Brain microvascular endothelial cell (primary cell): ENCODE measurements at places on chromosomes 11 and 22.
A peak's percentile ranks its signal among the peaks of the same experiment; 100 is the strongest.

GRCh38 chr11:87942786-87943185, 232.5 kb downstream of the RAB38 start:
- no peak for DNase-seq

- no peak for DNase-seq
Observed at GRCh38 chr11:83092488-83093384, 21.0 kb upstream of the RAB30 start.

GRCh38 chr11:9285850-9286587, 20.9 kb upstream of the DENND5A start:
- no peak for DNase-seq

DNA sequence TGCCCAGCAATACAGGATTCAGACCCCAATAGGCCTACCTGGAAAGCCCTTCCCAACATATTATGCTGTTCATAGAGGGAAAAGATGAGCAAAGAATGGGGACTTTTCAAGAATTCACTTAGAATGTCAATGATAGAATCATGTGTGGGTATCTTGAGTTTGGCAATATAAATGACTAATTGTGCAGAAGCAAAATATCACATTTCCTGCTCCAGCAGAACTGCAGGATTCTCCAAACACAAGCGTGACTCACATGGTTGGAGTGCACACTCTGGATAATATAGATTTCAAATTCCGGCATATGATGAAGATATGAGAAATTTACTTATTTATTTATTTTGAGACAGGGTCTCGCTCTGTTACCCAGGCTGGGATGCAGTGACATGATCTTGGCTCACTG, 12.5 kb upstream of the APOL5 start:
- DNase-seq, result peak; percentile 85

GRCh38 chr11:73152086-73152853, 10.2 kb upstream of the FCHSD2 start:
- DNase-seq, result no peak

- no peak for DNase-seq
Observed at GRCh38 chr11:73270855-73271477, 1.2 kb upstream of the P2RY6 start.

GRCh38 chr11:61968758-61969390, 1.4 kb upstream of the FTH1 start:
- DNase-seq, result no peak

DNA sequence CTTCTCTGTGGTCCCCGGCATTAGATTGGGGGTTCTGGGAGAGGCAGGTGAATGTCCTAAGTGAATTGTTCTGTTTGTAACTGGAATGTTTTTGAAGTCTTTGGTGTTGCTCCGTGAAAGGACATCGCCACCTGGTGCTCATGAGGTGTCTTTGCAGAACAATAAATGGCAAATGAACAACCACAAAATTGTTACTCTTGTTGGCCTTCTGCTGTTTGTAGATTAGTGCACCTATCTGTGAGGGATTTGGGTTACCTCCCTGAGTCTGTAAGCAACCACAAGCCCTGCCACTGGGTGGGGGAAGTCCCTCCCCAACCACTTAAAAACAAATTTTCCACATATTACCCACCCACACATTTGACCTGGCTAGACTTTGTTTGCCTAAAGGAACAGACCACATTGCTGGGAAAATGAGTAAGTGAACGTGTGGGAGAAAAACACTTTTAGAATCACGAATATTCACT, 4.7 kb downstream of the MPEG1 start:
- peak; percentile 83 for DNase-seq

DNA sequence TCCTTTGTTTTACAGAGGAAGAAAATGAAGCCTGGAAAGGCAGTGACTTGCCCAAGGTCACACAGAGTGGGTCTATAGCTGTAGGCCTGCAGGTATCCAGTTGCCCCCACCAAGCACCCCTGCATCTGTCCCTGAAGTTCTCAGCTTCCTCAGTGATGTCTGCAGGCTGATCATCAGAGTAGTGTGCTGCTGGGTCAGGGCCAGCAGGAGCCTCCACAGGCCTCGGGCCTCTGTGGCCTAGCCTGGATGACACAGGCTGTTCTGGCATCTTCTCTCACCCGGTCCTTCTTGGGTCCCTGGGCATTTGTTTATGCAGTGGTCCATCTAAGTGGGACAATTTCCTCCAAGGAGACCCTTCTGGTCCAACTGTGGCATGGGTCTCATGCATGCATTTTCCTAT, 74.8 kb upstream of the E2F8 start:
- DNase-seq, result no peak

DNA sequence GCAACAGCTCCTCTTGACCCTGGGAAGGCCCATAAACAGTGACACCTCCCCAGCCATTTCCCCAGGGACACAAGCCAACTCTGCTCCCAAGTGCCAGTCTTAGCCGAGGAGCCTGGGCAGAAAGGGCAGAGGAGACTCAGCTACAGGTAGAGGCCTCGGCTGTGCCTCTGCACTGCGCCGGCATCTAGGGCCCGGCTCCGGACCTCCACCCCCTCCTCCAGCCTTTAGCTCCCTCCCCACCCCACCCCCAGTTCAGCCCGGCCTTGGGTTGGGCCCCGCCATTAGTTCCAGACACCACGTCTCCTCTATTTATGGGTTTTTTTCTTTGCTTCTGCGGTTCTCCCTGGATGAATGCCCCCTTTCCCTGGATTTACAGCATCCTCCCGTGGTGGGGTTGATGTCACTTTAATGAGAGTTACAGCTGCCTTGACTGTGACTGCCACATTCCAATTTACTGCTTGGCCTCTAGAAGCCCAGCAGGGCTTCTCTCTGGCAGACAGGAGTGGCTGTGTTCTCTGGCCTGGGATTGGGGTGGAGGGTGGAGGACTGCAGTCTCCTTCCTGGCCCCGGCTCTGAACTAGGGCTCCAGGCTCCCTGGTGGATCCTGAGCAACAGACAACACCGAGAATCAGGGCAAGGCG, 13.5 kb upstream of the OAF start:
- no peak for DNase-seq

DNA sequence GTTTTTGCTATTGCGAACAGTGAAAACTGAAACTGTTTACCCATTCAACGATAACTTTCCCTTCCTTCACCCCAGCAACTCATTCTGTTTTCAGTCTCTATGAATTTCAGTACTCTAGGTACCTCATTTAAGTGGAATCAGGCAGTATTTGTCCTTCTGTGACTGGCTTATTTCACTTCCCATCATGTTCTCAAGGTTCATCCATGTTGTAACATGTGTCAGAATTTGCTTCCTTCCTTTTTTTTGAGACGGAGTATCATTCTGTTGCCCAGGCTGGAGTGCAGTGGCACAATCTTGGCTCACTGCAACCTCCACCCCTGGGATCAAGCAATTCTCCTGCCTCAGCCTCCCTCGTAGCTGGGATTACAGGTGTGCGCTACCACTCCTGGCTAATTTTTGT, 23.7 kb downstream of the HTR3B start:
- DNase-seq, result no peak

GRCh38 chr11:33877038-33877437, 14.8 kb downstream of the LMO2 start:
- no peak for DNase-seq

- no peak for DNase-seq
Observed at GRCh38 chr11:75239531-75240290, 863 bp upstream of the TPBGL start.

DNA sequence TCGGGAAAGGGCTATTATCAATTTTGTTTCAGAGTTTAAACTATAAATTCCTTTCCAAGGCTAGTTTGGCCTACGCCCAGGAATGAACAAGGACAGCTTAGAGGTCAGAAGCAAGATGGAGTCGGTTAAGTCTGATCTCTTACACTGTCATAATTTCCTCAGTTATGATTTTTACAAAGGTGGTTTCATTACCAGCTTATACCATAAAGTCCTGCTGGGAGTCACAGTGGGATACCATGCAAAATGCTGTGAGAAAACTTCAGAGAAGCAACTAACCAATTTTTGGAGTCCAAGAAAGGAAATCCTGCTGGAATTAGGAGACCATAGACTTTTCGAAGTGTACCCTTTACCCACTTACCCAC, 17.4 kb upstream of the ZC3H12C start:
- no peak for DNase-seq

DNA sequence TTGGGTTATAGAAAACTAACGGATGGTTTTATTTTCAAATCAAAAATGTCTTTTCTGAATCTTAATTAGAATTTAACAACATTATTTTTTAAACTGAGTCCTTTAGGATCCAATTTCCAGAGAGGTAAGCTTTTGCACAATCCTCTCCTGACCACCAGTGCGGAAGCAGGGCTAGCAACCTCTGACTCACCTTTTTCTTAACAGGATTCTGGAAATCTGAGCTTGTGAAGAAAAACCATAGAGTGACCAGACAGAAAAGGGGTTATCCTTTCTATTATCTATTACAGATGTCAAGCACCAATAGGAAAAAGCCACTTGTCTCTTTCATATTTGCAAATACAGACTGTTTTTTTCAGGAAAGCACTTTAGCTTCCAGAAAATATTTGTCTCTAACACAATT, 25.3 kb downstream of the ALG9 start:
- peak; percentile 35 for DNase-seq

DNA sequence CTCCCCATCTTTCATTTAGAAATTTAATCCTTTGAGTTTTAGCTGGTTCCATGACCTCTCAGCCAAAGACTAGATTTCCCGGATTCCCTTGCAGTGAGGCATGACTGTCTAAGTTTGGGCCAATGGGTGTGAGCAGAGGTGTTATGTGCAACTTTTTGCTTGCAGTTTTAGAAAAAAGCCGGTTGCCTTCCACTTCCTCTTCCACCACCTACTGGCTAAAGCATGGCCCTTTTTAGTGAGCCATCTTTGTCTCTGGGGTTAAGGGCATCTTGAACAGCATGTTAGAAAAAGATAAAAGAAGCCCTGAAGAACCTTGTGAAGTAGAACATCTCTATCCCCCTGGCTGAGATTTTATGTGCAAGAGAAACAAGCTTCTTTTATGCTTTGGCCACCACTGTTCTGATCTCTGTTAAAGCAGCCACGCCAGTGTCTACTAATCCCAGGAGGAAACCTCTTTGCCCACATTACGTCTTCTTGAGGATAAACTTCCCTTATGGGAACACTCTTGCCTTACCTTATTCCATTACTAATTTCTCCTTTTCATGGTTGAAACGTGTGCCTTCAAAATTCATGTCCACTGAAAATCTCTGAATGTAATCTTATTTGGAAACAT, 279.9 kb downstream of the TENM4 start:
- DNase-seq, result no peak

- DNase-seq, result no peak
Observed at GRCh38 chr11:44577231-44577830, 11.9 kb downstream of the CD82 start.

DNA sequence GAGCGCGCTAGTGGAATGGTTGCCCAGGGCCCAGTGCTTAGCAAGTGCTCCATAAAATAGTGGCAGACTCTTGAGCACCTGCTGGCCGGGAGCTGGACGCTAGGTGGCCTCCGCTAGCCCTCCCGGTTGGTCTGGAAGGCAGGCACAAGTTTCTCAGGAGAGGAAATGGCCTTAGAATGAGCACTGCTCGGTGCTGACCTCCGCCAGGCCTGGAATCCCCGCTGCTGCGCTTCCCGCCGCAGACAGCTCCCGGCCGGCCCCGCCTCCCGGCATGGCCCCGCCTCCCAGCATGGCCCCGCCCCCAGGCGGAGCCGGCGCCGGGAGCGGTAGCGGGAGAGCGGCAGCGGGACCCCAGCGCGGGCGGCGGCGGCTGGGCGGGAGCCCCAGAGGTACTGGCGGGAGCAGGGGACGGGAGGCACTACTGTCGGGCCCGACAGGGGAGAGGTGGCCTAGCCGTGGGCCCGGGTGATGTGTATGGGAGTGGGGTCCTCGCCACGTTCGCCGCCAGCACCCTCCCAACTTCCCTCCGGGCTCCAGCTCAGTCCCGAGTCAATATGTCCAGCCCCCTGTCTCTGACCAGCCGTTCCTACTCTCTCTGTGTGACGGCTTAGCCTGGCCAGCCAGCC, at the start of gene SIPA1:
Gene SIPA1, plus strand, starts transcription at position 308 of the 626 bp plus-strand sequence. CDS start 2,821 bp downstream, outside the sequence.
- peak; percentile 81 for DNase-seq

DNA sequence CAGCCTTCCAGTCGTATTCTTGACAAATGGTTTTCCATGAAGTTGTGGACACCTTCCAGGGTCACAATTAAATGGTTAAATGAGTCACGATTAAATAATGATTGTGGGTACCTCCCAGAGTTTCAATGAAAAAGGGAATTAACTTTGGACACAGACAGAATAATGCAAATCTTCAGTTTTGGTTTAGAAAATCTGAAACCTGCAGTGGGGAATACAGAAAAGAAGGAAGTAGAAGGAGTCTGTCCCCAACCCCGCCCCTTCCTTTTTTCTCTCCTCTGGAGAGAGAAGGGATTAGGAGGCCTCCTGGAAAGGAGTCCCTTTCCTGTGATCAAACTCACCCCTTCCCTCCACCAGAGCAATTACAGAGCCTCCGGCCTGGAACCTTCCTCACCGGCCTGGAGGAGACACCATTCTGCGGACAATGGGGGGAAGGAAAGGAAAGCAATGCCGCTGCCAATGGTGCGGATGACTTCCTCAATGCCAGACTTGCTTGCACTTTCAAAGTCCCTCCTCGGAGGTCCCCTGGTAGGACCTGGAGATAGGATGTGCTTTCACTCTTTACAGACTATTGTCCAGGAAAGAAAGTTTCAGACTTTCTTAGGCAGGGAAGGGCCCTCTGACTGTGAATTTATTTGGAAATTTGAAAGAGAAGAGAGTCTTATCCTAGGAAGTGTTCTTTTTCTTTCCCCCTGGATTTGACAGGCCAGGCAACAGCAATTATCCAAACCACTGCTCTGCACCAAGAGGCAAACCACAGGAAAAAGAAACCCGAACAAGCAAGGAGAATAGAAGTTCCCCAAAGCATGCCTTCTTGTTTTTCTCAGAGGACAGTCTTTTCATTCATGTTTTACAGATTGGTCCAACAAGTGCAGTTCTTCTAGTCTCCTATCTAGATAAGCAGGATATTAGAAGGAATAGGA, 86.8 kb downstream of the PTPRJ start:
- no peak for DNase-seq

DNA sequence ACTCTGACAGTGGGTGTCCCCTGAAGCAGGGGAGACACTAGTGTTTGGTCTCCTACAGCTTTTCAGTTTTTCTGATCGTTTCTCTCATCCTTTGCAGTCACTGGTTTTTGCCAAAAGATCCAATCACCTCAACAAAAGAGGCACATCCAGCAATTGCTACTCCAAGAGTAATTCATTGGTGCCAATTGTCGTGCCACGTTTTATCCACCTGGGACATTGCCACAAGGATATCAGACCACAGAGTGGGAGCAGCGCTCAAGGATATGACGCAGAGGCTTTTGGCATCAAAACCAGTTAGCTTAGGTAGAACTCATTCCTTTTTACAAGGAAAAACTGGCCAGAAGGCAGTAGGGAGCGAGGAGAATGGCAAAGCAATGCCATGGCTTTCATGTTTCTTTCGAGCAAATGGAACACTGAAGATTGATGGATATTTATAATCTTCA, 40.9 kb upstream of the BLID start:
- no peak for DNase-seq
